ENCODE measurements at places on chromosomes 11 and 22. TPM values are rescaled to one million over a fixed set of nuclear protein-coding genes. Genes with fewer than 3 reads are reported as not detected.

Gene MIF
- total RNA-seq = 243 TPM

Gene H19
- total RNA-seq = 2.7 TPM

Gene PHLDA2
- 1.1 TPM for total RNA-seq

Gene TRIM6
- total RNA-seq = 2.4 TPM

Gene TSG101
- total RNA-seq = 65.4 TPM

Gene POU2AF1
- 1.1 TPM for total RNA-seq

DNA sequence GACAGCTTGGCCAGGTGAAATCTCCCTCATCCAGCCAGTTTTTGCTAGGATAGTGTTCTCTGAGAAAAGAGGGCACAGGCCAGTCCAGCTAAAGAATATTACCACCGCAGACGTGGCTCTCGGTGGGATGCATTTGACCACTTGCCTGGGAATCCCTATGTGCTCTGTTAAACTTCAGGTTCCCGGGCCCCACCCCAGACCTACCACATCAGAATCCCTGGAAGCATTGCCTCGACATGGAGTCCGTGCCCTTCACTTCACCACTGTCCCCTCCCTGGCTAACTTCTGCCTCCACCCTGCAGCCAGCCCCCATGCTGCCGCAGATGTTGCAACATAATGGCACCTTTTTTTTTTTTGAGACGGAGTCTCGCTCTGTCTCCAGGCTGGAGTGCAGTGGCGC lies 56.9 kb upstream of the EMID1 start:
- DNase-seq = no peak

GRCh38 chr11:67409781-67410368 lies 5.6 kb upstream of the CARNS1 start:
- DNase-seq = no peak

DNA sequence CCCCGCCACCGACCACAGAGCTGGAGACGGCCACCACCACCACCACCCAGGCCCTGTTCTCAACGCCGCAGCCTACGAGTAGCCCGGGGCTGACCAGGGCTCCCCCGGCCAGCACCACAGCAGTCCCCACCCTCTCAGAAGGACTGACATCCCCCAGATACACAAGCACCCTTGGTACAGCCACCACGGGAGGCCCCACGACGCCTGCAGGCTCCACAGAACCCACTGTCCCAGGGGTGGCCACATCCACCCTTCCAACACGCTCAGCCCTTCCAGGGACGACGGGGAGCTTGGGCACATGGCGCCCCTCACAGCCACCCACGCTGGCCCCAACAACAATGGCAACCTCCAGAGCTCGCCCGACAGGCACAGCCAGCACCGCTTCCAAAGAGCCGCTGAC lies 18.8 kb downstream of the MUC5B start:
- no peak for DNase-seq

DNA sequence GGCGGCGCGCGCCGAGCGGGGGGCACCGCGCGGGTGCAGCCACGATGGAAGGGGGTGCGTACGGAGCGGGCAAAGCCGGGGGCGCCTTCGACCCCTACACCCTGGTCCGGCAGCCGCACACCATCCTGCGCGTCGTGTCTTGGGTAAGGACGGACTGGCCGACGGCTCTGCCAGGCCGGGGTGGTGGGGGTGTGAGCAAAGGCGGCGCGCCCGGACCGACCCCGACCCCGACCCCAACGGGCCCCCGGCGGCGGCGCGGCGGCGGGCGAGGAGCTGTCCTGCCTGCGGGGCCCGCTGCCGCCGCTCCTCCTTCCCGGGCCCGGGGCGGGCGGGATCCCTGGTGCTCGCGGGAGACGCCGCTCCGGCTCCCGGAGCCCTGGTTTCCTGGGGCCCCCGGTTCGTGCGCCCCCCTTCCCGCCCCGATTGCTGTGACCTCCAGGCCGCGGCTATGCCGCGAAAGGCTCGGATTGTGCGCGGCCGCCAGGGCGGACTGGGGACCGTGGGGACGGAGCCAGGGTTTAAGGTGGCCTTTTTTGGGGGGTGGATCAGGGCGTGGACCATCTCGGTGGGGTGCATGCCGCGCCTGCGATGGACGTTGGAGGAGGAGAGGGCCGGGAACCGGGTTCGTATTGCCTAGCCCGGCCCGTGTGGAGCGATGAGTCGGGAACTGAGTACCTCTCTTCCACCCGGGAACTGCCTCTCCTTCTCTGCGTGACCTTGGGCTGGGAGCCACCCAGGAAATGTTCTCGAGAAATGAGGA lies at the start of gene SYNGR1:
TSS of gene SYNGR1 (plus strand) at position 25 of the 760 bp plus-strand sequence. CDS start at position 45, 20 bp downstream.
- no peak for DNase-seq

DNA sequence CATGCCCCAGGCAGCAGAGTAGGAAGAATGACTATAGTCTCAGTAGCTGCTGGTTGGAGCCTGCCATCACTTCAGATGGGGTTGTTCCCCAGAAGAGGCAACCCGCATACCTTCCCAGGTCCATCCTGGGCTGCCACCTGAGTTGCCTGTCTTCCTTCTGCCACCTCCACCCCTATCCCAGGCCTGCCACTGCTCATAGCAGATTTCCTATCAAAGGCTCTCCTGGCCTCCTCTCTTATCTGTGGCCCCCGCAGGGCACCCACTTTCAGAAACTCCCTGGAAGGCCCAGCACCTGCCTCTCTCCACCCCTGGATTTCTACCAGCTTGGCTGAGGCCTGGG lies 649 bp upstream of the NR1H3 start:
- no peak for DNase-seq

GRCh38 chr11:124320097-124320496 lies at the start of gene OR8D2:
Gene OR8D2, minus strand, starts transcription at chr11:124320197. Its CDS starts 0 bp downstream, at chr11:124320197.
- no peak for DNase-seq

DNA sequence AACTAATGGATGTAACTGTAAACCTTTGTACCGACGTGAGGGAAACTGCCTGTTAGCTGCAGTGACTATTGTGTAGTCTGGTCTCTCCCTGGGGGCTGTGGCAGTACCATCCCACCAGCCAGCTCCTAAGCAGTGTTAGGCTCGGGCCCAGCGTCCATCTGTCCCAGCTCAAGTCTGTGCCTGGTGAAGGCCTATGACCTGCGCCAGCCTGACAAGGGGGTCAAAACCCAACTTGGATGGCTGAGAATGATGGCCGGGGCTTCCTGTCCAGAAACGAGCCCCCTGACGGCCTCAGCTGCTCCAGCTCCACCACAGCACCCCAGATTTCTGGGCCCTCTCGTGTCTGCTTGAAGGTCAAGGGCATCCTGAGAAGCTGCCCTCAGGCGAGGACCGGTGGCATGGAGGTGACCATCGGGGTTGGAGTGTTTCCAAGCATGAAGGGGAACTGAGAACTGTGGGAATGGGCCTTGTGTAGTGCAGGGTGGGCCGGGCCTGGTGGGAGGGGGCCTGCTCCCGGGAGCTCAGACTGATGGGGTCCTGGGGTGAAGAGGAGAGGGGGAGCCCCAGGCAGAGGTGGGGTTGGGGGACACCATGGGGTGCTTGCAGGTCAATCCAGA lies 14.3 kb upstream of the SPI1 start:
- DNase-seq = no peak

DNA sequence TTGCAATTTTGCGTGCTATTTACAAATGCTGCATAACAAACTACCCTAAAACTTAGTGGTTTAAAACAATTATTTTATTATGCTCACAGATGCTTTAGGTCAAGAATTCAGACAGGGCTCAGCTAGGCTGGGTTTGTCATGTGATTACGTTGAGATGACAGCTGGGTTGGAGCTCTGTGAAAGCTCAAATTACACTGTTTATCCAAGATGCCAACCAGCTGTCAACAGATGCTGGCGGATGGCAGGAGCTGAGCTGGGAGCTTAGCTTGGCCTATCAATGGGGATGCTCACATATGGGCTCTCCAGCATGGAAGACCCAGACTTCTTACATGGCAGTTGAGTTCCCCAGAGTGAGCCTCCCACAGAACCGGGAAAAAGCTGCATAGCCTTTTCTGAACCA lies 62.7 kb downstream of the STK33 start:
- DNase-seq = no peak

DNA sequence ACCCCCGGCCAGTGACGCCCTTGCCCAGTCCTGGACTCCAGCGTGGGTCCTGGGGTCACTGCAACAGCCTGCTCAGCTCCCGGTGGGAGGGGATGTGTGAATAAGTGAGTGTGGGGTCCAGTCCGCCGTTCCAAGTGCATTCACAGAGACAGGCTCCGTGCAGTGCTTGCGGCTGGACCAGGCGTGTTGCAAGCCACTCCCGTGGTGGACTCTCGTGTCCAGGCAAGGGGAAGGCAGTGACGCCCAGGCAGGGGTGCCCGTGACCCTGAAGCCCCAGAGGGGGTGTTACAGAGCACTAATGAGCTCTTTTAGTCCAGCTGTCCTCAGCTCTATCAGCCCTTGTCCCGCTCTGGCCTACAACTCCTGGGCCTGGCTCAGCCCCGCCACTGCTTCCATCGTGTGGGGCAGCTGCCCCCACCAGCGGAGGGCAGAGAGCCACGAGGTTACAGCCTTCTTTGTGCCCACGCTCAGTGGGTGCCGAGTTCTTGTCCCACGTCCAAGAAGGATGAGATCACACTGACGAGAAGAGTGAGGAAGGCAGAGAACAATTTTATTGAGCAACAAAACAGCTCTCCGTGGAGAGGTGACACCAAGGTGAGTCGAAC lies 1807.5 kb downstream of the LRRC4C start:
- DNase-seq = no peak

GRCh38 chr11:34149274-34149673 lies 43.8 kb downstream of the NAT10 start:
- DNase-seq = no peak

GRCh38 chr11:92837595-92837994 lies 131.9 kb upstream of the MTNR1B start:
- no peak for DNase-seq
